Cerebellar nuclear complex (tissue), 1 donor: ENCODE measurements at places on chromosomes 5 and 9.

- DNase-seq = no peak
Observed at GRCh38 chr5:110718311-110718710, 8.2 kb downstream of the TMEM232 start.

DNA sequence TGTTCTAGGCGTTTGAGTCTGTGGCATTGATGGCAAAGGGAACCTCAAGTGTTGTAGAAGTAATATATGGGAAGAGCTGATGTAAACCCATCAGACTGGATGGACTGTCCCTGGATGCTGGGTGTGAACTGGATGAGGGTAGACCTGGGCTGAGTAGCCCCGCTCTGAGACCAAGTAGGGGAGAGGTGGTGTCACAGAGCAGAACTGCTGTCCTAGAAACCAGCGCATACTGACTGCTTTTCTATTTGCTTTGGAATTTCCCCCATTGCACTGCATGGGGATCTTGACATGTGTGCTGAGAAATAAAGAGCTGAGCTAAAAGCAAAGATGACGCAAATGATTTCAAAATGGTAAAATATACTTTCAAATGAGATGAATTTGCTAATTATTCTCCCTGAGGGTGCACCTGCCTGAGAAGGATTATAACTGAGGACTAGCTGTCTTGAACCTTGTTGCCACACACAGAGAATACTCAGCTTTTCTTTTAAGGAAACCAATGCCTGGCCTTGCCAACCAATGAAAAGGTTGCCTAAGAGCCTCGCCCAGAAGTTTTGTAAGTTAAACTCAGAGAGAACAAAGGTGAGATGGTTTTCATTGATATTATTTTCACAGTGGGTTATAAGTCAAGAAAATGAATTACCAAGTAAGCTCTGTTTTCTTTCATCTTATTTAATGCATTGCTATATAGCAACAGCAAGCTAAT, 44.8 kb downstream of the NIM1K start:
- no peak for DNase-seq

GRCh38 chr5:56406838-56407237, 173.7 kb upstream of the ANKRD55 start:
- no peak for DNase-seq

GRCh38 chr9:114001410-114001685, 76.8 kb downstream of the AMBP start:
- DNase-seq = no peak

- no peak for DNase-seq
Observed at GRCh38 chr9:81513059-81513458, 176.3 kb downstream of the TLE1 start.

DNA sequence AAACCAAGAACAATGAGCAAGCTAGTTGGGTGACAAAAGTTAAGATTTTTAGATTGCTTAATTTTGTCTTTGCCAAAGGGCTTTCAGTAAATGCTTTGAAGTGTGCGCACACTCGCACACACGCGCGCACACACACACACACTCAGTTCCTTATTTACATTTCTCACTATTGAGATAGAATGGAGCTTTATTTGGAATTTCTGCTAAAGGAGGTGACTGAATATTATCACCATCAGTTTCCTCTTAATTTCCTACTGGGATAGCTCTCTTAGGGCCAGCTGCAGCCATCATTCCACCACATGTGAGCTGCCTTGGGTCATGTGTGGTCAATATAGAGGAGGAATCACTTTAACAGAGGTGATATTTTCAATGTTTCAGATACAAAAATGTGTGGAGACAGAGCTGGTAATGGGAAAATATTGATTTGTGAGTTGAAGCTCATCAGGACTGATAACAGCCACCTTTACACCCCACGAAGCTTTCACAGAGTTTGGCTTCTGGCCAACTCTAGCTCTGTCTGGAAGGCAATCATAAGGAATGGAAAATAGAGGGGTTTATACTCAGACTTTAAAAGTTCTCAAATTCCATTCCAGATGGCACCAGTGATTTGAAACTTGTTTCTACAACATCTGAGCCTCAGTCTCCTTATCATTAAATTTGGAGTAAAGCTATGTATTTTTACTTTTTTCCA, 99.9 kb downstream of the MACIR start:
- no peak for DNase-seq

- no peak for DNase-seq
Observed at GRCh38 chr5:168528521-168529373, at the start of gene FBLL1. Gene FBLL1, plus strand, starts transcription at chr5:168529305. Its CDS starts 200 bp downstream, at chr5:168529505.

DNA sequence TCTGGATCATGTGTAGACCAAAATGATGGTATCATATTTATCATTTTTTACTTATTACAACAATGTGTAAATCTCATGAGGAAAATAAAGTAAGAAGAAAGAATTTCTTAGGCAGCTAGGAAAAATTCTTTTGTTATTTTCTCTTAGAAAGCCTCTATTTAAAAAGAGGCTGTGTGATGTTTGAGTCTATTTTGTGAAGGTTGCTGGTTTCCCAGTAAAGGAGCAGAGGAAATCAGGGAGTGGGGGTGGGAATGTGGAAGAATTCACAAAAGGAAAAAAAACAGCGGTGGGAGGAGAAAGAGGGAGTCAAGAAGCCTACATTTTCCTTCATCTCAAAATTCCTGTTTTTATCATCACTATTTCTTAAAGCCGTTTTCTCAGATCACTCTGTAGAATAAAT, 20.1 kb downstream of the PTCH1 start:
- no peak for DNase-seq

- DNase-seq = no peak
Observed at GRCh38 chr5:119270121-119270565, 85.7 kb upstream of the TNFAIP8 start.

- no peak for DNase-seq
Observed at GRCh38 chr5:132772291-132773070, 4.6 kb downstream of the SEPTIN8 start.

- no peak for DNase-seq
Observed at GRCh38 chr9:34522091-34522887, 501 bp downstream of the ENHO start.
